ENCODE measurements at places on chromosomes 1 and 21.

GRCh38 chr1:14296795-14297194 lies 301.7 kb upstream of the KAZN start:
- peak; percentile 58 for DNase-seq

- no peak for DNase-seq
Observed at GRCh38 chr1:15685820-15686219, 1.7 kb downstream of the PLEKHM2 start.

GRCh38 chr1:97157991-97158390 lies 436.4 kb downstream of the PTBP2 start:
- no peak for DNase-seq

GRCh38 chr1:74388855-74389254 lies 123.6 kb downstream of the LRRC53 start:
- DNase-seq: no peak

- DNase-seq: peak; percentile 96
Observed at GRCh38 chr1:224726441-224727182, 110.5 kb downstream of the CNIH3 start.

GRCh38 chr1:53896635-53897229 lies 2.7 kb downstream of the DIO1 start:
- peak; percentile 68 for DNase-seq

- DNase-seq: no peak
Observed at GRCh38 chr1:186139701-186140100, 235.4 kb downstream of the TPR start.

GRCh38 chr1:184480736-184481135 lies 93.9 kb downstream of the C1orf21 start:
- DNase-seq: no peak

DNA sequence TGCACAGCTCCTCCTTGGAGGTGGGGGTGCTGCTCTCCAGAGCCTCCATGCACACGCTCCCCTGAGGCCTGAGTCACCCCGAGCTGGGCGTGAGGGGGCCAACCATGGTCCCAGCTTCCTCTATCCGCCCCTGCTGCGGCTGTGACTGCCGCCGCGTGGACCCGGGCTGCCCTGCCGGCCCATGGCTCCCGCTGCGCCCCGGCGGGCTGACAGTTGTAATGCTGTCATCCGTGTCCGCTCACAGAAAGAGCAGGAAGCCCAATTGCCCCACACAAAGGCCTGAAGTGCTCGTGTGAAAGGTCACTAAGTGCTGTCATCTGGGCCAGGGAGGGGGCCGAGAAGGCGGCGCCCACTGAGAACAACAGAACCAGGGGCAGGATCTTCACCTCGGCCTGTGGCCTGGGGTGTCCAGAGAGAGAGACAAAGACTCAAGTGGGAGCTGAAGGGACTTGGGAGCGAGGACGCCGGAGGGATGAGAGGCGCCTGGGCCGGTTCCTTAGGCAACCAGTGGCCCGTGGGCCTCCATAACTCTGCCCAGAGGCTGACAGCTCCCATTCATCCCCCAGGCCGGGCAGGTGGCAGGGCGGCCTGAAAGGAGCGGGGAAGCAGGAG lies 31.5 kb downstream of the OLIG1 start:
- DNase-seq: no peak

- DNase-seq: peak; percentile 51
Observed at GRCh38 chr1:119549719-119550132, 42.7 kb downstream of the HSD3B1 start.

GRCh38 chr1:52899445-52899894 lies 22.1 kb downstream of the ECHDC2 start:
- no peak for DNase-seq

DNA sequence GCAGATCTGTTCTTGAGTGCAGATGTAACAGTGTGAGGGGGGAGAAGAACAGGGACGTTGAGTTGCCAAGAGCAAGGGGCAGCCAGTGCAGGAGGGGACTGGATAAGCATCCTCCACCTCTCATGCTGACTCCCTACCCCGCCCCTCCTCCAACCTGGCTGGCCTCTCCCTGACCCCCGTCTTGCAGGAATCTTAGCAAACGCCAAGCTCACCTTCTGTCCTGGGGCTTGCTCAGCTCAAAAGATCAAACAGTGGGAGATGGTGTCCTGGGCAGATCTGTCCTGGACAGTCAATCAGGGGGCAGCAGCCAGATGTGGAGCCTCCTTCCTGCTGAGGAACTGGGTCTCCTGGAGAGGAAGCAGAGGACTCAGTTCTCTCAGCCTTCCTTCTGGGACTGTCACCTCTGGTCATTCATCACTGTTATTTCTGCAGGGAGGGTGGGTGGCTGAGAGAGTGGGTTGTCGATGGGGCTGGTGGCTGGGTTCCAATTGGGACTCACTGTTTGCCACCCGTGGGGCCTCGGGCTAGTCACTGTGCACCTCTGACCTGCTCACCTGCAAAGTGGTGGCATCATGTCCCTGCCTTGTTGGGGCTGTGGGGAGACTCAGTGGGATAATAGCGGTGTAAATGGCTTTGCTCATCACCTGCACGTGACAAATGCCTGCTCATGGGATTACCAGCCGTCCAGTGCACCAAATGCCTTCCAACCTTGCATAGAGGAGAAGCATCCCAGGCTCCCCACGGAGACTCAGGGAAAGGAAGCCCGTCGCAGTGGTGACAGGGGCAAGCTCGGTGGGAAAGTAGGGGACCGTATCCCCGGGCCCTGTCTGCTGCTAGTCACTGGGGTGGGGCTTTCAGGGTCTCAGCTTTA lies 154.4 kb downstream of the PTPRU start:
- no peak for DNase-seq

DNA sequence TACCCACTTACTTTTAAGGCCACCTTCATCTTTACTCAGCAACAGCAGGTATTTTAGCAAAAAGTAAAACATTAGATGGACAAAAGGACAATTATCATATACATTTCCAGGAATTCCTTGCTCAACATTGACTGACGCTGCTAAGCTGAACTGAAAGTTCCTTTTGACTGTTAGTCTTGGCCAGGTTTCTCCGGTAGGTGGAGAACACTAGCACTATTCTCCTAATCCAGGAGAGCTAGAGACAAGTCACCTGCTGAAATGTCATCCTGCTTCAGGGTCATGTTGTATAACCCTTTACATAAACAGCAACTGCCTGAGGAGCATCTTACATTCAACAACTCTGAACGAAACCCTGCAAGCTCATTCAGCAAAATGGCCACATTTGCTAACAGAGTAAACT lies 109.0 kb upstream of the ESRRG start:
- no peak for DNase-seq

GRCh38 chr1:186793582-186793927 lies 35.2 kb upstream of the PLA2G4A start:
- DNase-seq: peak; percentile 29

DNA sequence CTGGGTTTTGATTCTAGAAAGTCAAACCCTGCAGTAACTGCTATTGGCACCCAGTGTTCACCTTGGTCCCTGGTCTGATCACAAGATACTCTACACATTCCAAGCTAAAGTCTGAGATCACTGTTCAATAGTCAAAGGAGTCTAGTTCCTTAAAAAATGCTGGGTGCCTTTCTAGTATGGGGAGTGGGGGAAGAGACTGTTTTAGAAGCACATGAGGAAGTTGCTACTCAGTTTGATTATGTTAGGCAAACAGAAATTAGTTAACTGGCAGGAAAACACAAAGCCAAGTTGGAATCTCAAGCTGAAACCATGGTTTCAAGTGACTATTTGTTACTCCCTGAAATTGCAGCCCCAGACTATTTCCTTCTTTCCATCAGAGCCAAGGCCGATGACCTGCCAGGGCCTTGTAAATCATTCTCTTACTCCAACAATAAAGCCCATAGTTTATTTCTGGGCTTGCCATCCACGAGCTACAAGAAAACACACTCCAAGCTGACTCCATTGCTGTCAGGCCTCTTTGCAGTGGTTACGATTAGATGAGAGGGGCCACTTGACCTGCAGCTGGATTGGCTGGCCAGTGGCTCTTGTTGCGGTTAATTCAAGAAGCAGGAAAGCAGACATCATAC lies 21.1 kb upstream of the VTCN1 start:
- no peak for DNase-seq

- DNase-seq: no peak
Observed at GRCh38 chr1:98112626-98113025, 191.8 kb upstream of the DPYD start.

- DNase-seq: no peak
Observed at GRCh38 chr1:61171974-61172373, 89.6 kb downstream of the NFIA start.

- peak; percentile 41 for DNase-seq
Observed at GRCh38 chr1:241101622-241102021, 255.4 kb downstream of the RGS7 start.

GRCh38 chr21:37532868-37533780 lies 166.6 kb downstream of the DYRK1A start:
- peak; percentile 77 for DNase-seq

- no peak for DNase-seq
Observed at GRCh38 chr1:115261496-115261895, 76.6 kb downstream of the NGF start.

- DNase-seq: peak; percentile 56
Observed at GRCh38 chr1:181778640-181779260, 282.8 kb downstream of the ZNF648 start.

DNA sequence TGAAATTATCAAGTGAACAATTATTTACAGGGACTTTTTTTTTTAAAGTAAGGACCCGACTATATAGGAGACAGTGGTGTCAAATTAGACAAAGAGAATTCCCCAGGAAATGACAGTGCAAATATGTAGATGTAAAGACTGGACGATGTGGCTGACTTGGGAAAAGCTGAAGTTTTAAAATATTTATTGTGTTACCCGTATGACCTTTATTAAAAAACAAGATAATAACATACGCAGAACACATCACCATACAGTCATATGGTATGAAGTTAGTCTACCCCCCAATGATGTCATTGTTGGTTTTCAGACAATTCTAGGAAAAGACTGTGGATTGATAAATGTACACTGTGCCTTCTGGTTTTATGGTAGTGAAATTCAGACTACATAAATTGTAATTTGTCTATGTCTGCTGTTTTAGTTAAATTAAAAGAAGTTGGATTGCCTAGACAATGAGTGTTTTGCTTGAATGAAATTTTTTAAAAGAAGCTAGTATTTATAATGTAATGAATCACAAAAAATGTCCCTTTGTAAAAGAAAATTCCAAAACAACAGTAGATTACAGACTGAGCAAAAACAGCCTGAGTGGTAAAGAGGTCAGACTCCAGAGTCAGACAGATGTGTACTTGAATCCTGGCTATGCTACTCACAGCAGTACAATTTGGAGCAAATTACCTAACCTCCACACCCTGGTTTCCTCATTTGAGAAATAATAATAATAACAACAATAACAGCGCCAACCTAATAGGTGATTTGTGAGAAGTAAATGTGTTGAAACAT lies 15.5 kb upstream of the PDC start:
- no peak for DNase-seq
